Heart right ventricle (tissue), 16 donors: ENCODE measurements at places on chromosomes 2 and 18. TPM values are rescaled to one million over a fixed set of nuclear protein-coding genes. Genes with fewer than 3 reads are reported as not detected.

- no peak for DNase-seq
Observed at GRCh38 chr2:239145106-239145505, 255.7 kb downstream of the HDAC4 start.

DNA sequence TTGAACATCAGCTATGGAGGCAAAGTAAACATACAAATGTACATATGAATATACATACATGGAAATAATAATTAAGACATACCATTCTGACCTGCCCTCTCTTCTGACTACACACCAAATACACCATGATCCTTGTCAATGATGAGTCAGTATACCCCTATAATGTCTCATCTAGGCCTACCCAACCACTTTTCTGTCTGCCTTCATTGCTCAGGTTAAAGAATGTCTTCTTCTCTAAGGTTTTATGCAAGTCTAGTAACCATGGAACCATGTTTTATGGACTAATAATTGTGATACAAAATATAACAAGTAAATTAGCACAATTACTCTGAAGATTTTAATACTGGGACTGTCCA, 128.7 kb downstream of the NCKAP5 start:
- no peak for DNase-seq

GRCh38 chr2:48693066-48693465, 62.5 kb downstream of the LHCGR start:
- no peak for DNase-seq

DNA sequence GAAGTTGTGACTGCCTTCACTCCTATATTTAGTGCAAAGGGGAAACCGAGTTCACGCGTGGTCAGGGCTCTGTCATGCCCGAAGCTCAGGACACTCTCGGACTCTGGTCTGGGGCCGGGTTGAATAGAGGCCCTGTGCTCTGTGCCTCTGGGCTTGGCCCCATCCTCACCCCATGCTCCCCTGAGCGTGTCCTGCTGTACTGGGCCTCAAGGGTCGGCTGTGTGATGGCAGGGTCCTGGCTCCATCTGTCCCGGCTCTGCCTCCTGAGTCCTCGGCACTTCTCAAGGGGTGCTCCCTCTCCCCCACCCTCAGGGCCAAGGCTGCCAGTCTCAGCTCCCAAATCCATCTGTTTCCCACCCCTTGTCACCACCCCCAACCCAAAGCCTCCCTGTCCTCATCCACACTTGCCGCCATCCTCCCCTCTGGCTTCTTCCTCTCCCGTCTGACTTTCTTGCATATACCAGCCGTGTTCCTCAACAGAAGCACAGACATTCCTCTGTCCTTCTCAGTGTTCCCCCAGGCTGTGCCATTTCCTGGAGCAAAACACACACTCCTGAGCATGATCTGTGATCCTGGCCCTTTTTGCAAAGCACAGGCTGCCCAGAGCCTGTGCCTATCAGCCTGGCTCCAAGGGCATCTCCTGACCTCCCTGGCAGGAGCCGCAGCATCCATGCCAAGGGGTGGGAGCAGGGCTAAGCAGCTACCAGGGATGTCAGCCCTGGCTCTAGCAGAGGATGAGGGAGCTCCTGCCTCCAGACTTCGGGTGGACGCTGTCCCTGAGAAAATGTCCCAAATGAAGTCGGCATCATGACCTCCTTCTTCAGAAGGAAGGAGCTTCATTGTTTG, 64.2 kb upstream of the OTOS start:
- DNase-seq: no peak

DNA sequence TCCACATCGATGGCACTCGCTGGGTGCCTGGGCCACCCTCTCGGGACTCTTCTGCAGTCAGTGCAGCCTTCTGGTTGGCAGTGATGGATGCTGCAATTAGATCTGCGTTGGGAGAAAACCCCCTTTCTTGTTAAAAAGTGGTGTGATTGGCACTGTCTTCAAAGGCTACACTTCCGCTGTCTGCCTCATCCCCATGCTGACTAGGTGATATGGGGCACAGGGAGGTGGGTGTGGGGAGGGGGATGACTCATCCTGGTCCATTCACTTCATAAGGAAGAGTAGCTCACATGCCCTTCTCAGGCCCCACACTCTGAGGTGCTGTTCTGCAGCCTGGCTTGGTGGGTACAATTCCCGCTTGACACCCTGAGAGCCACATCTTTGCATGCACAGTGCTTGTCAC, 77.4 kb downstream of the THNSL2 start:
- DNase-seq: no peak

DNA sequence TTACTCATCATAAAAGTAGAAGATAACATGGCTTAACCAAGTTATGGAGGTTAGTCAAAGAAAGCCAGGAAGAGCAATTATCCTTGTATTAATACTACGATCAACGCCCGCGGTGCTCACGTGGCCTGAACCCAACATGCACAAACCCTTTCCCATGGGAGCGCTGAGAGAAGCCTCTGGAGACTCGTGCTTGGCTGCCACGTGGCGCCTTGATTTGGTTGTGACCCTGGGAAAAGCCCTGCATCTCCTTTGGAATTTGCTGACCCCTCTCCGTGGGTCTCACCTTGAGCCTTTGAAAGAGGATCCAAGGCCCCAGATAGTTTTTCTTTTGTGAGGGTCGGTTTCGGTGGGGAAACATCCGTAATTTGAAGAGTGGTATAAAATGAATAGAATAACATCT, 255.6 kb downstream of the DCDC2C start:
- no peak for DNase-seq

DNA sequence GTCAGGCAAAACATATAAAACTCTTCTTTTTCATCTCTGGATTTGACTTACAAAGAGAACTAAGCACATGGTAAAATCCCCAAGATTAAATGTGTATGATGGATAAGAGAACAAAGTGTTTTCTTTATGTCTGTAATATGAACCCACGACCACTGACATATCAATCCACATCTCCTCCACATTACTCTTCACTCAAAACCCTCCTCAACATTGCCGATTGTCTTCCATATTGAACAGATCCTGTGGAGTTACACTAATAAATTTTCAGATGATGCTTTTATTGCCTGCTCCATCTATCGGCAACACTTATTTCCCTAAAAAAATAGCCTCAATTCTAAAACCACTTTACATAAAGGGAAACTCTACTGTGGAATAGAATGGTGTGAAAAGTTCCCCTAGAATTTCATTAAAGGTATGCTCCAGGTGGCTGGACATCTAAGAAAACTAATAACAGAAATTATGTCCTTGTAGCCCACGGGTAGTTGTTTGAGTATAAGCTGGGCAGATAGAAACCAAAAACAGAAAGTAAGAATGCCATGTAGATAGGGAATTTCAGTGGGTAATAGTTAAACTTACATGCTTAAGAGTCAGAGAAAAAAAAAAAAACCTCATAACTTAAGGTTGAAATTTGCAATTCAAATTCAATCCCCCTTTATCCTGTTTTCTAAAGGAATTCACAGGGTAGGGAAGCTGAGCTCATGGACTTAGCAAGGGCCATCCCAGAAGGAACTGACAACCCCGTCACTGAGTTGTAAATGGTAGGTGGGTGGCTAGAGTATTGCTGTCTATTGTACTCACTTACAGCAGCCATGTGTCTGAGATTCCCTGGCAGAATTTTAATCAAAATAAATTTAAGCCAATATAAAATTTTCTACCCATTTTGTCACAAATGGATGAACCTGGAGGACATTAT, 305.4 kb upstream of the LYPD1 start:
- no peak for DNase-seq

DNA sequence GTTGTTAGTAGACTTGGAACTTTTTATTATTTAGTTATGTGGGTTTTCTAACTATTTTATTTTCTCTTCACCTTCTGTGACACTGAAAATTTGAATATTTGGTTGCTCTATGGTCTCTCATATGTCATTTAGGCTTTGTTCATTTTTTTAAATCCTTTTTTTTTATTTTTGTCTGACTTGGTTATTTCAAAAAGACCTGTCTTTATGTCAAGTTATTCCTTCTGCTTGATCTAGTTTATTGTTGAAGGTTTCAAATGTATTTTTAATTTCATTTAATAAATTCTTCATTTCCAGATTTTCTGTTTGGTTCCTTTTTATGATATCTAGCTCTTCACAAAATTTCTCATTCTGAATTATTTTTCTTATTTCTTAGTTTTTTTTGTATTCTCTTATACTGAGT, 160.6 kb upstream of the ATP5MC3 start:
- no peak for DNase-seq

- no peak for DNase-seq
Observed at GRCh38 chr2:106956416-106956815, 70.4 kb upstream of the ST6GAL2 start.

DNA sequence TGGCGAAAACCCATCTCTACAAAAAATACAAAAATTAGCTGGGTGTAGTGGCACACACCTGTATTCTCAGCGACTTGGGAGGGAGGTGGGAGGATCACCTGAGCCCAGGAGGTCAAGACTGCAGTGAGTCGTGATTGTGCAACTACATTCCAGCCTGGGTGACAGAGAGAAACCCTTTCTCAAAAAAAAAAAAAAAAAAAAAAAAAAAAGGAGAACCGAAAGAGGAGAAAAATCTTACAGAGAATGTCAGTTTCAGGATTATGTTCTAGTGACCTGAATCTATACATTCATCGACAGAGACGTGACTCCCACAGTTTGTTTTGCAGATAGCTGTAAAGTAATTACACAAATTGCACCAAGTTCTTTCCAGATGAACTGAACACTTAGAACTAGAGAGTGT, 187.8 kb downstream of the FTCDNL1 start:
- DNase-seq: no peak

DNA sequence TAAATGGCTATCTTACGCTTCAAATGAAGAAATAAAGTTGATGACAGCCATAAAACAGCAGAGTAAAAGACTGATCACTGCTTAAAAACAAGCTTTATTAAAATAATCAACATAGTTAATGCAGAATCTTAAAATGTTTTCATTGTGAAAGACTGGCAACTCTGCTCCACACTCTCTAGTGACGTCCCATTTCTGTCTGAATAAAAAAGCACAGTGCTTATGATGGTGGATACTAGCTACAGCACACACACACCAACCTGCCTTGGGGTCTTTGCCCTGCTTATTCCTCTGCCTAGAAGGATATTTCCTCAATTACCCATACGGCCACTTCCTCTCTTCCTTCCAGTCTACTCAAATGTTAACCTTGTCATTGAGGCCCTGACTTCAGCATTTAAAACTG, 19.1 kb downstream of the C1D start:
- DNase-seq: no peak

- DNase-seq: peak; percentile 8
Observed at GRCh38 chr2:238131761-238132462, 6.6 kb upstream of the KLHL30 start.

DNA sequence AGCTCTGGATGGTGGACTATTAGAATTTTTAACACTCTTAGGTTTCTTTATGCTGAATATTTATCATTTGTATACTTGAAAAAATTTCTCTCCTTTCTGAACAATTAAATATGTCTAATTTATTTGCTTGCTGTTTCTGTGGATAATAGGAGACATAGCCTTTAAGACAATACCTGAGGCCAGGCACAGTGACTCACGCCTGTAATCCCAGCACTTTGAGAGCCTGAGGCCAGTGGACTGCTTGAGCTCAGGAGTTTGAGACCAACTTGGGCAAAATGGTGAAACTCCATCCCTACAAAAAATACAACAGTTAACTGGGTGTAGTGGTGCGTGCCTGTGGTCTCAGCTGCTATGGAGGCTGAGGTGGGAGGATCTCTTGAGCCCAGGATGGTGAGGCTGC, 54.7 kb downstream of the FAM117B start:
- no peak for DNase-seq

GRCh38 chr2:230416061-230416721, at the start of gene SP100:
SP100 (plus strand) TSS chr2:230416201; CDS start chr2:230416297, 96 bp downstream.
- peak; percentile 73 for DNase-seq

- no peak for DNase-seq
Observed at GRCh38 chr2:241777686-241778627, 1.3 kb downstream of the GAL3ST2 start.

- peak; percentile 54 for DNase-seq
Observed at GRCh38 chr2:134174711-134175110, 79.2 kb upstream of the MGAT5 start.

DNA sequence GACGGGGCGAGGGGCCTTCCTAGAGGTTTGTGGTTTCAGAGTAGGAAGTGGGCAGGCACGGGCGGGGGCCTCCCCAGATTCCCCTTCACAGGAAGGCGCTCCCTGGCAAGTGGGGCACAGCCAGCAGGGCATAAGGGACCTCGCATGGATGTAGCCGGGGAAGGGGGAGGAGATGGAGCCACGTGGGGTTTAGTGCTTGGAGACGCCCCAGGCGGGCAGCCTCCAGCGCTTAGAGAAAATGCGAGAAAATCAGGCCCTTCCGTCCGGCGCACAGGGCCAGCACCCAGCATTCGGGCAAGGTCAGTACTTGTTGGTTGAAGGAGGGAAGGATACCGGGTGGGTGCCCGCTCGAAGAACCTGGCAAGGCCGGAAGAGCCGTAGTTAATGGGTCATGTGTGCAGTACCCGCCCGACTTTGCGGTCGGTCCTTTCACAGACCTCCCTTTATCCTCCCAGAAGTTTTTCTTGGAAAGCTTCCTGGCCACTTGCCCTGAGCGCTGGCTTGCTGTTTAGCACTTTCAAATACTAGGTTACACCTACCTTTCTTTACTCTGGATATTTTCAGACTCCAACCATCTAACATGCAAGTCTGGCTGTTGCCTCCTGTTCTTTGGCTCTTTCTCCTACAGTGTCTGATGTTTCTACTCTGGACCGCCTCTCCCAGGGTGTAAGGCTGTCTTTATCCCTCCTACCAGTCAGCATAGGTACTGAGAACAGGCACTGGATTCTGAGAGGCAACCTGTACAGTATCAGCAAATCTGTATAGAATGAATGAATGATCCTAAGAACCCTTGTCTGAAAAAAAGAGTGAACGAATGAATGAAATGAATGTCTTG, 78.1 kb downstream of the CIB4 start:
- no peak for DNase-seq

GRCh38 chr18:14944838-14945237, 196.9 kb downstream of the ANKRD30B start:
- no peak for DNase-seq

DNA sequence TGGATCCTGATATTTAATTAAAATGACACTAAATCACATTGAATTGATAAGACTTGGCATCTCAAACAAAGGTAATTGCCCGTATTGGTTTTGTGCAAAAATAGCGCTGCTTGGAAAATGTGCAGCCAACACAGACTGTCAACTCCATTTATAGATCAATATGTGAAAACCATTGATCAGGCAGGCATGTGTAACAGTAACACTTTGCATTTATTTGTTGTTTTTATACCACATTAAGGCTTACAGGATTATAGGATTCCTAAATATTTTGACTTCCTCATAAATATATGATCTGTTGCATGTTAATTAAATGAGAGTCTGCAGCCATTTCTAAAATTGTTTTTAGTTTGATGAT, 30.2 kb downstream of the ARHGAP15 start:
- DNase-seq: no peak

GRCh38 chr2:43171789-43172188, 54.6 kb downstream of the ZFP36L2 start:
- peak; percentile 69 for DNase-seq

GRCh38 chr2:27809761-27810241, 38.3 kb downstream of the MRPL33 start:
- DNase-seq: no peak

The ANKRD30B gene
- polyA plus RNA-seq: not detected

The DNMT3A gene
- polyA plus RNA-seq: 10.3 TPM

The SDC1 gene
- 0.30 TPM for polyA plus RNA-seq

The SEPTIN10 gene
- polyA plus RNA-seq: 21.6 TPM

The RUFY4 gene
- polyA plus RNA-seq: not detected

The ATOH8 gene
- polyA plus RNA-seq: 45.9 TPM

The EVX2 gene
- not detected for polyA plus RNA-seq

The ANKRD36 gene
- 0.96 TPM for polyA plus RNA-seq

The PXDN gene
- 7.8 TPM for polyA plus RNA-seq
